ENCODE measurements at places on chromosomes 6 and 20.

GRCh38 chr6:28841290-28841689, 82.5 kb downstream of the TRIM27 start:
- DNase-seq, result no peak

DNA sequence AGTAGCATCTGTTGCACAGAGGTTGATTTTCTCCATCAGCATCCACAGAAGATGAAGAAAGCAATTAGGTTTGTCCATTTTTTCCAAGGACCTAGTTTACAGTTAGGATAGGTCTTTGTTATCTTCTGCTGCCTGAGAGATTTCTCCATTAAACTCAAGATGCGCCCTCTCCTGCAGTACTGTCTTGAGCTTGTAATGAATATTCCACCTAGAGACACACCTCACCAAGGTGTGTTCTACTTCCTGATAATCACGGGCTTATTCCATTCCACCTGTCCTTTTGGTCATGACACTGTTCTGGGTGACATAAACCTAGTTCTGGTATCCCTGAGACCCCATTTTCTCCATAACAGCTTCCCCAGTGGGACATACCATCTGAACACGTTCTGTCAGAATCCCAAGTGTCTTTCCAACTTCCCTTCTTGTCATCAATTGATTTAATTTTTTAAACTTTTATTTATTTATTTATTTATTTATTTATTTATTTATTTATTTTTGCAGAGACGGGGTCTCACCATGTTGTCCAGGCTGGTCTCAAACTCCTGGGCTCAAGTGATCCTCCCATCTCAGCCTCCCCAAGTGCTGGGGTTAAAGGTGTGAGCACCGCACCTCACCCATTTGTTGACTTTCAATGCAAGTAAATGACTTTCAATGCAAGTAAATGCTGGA, 75.6 kb upstream of the HS3ST5 start:
- no peak for DNase-seq

DNA sequence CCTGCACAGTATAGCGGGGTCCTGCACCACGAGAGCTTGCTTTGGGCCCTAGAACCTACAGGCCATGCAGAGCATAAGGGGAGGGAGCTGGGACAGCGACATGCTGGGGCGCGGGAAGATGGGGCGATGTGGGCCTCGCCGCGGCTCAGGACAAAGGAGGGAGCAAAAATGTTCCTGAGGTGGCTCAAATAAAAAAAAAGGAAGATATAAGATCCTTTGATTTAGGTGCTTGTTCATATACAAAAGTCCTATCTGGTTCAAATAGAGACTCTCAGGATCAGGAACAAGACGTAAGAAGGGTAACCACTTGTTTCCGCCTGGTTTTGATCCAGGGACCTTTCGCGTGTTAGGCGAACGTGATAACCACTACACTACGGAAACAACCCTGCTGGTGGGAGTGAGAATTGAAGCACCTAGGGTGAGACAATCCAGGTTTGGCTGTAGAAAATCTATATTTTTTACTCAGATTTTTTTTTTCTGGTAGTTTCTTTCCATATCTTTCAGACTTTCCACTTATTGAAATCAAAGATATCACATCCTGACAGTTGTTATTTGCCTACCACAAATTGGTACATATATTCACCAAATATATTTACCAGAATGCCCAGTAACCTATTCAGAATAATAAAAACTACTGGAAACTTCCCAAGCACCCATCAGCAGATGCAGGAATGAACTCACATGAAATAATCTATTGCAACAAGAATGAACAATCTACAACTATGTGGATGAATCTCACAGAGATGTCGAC, 177.9 kb upstream of the ZNF184 start:
- DNase-seq, result peak; percentile 34

- peak; percentile 53 for DNase-seq
These were observed 18.3 kb downstream of the RAET1L start for GRCh38 chr6:150006961-150007464.

GRCh38 chr6:96794980-96795379, 42.3 kb downstream of the GPR63 start:
- DNase-seq, result no peak

GRCh38 chr20:47377122-47377722, 20.7 kb upstream of the ZMYND8 start:
- DNase-seq, result no peak

- peak; percentile 70 for DNase-seq
These were observed 26.8 kb downstream of the C6orf89 start for GRCh38 chr6:36912586-36912985.

DNA sequence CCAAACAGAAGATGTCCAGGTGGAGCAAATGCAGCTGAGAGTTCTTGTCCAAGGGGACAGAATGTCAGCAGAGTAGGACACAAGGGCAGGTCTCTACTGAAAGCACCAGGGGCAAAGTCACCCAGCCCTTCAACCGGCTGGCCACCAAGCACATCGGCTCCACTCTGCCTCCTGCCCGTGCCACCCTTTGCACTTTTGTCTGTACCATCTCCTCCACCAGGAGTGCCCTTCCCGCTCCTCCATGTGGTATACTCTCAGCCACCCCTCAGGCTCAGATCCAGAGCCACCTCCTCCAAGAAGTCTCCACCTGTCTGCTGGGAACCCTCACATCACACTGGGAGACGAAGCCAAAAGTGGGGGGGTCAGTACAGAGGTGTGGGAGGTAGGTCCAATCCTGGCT, 4.1 kb upstream of the HSPA12B start:
- DNase-seq, result no peak

- DNase-seq, result no peak
These were observed 1.3 kb downstream of the PI16 start for GRCh38 chr6:36955671-36956445.
